ENCODE measurements at places on chromosomes 6 and 20.

DNA sequence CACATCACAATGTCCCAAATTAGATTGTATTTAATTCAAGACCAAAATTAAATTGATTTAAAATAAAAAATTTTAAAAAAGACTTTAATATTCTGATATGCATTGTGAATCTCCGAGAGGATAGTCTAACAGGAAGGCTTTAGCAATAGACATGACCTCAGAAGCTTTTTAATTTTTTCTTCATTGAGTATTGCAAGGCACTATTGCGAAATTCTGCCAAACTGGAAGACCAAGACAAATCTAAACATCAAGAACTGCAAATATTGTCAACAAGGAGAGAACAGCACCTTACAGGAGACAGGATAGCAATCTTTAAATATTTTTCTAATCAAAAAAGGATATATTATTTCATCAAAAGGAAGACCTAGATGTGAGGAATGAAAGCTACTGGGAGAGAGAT lies 56.9 kb downstream of the BMP5 start:
- DNase-seq: no peak

GRCh38 chr6:124964764-124965105 lies 2.5 kb downstream of the RNF217 start:
- no peak for DNase-seq

DNA sequence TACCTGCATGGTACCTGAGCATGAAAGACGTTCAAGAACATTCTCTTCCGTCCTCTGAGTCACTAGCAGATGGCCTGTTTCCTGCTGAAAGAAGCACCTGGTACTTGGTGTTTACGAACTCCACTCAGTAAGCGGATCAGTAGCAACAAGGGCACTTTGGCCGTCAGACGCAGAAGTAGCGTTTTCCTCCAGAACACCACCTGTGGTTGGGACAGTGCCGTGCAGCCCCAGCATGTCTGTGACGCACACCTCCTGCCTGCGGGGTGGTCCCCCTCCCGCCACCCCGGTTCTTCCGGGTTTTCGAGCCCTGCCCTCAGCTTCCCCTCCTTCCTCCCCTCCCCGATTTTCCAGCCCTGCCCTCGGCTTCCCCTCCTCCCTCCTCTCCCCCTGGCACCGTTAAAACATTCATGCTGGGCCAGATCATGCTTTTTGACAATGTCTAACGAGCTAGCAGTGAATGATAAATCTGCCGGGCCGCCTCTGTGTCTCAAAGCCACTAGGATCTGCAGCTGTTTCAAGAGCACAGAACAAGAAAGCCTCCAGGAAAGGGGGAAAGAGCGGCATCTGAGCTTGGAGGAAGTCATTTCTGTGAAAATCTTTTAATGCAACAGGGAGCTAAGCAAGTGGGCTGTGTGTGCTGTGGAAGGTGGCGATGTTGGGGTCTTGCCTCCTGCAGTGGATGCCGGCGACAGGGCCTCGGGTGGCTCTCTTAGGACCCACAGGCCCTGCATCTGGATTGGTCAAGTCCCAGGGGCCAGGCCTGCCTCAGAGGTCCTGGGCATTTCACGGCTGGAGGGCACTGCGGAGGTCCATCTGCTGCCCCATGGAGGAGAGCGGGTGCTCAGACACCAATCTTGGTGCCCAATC lies 207.9 kb downstream of the ERMARD start:
- DNase-seq: peak; percentile 28

DNA sequence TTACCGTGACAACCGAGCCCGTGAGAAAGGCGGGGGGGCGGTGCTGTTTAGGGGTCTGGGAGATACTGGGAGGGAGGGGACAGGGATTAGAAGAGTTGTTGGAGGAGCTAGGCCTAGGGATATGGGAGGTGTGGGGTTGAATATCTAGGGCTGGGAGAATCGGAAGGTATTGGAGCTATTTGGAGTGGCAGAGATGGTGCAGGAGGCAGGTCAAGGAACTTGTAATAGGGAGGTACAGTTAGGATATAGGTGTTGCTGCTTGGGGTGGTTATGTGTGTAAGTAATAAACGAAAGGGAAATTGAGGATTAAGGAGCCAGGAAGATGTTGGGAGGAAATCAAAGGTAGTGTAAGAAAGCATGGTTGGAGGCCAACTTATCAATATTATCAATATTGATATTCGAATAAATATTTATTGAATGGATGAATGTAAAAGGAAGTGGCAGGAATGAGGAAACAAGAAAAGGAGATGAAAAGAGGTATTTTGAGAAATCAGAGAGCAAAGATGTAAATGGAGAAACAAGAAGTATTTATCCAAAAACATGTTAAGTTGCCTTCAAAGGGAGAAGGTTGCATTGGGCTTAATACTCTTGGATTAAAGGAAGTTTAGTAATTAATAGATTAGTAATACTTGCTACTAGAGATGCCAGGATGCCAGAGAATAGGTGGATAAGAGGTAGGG lies 602 bp downstream of the PPP1R11 start:
- no peak for DNase-seq

- no peak for DNase-seq
These were observed 35.3 kb upstream of the PTGIS start for GRCh38 chr20:49603209-49603627.

DNA sequence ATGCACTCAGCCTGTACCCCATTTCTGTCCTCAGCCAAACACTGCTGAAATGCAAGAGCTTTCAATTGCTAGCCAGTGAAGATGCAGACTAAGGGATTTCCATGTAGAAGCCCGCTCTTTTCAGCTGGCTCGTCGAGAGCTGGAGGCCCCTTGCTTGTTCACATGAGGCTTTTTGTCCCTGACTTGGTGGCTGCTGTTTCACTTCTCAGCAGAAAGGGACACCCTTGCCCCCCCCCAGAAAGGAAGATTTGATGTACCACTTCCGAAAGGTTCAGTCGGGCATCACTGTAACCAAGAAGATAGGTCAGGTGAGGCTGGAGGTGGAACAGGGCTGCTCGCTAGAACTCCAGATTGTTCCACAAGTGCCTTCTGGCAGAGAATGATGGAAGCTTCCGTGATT lies 23.3 kb downstream of the PTPN1 start:
- DNase-seq: no peak

DNA sequence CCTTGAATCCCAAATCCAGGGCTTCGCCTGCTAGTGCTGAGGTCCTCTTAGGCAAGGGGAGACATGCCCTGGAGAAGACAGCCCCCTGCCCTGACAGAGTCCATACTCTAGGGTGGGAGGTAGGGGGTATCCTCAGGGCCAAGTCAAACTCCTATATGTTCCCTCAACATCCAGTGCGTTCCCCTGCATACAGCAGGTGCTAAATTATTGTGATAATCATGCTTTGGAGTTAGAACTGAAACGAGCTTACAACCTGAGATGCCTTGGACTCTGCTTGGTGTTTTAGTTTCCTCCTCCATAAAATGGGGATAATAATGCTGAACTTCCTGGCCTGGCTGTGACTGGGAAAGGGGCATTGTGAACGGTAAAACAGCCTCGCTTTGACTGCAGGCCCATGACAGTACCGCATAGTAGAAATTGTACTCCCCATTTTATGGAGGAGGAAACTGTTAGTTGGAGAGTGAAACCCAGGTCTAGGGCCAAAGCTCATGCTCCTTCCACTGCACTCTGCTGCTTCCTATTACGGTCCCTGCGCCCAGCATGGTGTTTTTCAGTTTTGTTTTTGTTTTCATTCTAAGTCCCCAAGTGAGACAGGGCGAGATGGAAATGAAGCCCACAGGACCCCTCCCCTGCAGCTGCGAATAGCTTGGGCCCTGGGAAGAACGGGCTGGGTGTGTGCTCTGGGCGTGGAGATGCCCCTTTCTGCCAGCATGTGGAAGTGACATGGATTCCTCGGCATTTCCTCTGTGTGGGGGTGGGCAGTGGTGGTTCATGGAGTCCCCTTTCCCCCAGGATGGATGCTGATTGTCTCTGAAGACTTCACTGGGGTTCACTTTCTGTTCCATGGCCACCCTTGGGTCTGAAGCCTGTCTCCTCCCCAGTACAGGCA lies 162.5 kb downstream of the VEGFA start:
- DNase-seq: no peak

DNA sequence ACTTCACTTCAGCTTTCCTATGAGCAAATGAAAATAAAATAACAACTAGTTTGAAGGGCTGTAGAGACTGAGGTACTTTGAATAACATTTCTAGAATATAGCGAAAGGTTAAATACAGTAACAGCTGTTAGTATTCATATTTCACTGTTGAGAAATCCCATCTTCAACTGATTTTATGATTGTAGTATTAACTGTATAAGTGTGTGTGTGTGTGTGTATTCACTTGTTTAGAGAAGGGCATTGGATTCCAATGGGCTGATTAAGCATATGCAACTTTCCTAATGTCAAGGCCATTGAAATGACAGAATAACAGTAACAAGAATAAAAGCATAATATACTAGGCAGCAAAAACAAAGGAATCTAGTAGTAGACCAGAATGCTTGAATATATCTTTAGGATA lies 957.5 kb upstream of the EPHA7 start:
- no peak for DNase-seq

DNA sequence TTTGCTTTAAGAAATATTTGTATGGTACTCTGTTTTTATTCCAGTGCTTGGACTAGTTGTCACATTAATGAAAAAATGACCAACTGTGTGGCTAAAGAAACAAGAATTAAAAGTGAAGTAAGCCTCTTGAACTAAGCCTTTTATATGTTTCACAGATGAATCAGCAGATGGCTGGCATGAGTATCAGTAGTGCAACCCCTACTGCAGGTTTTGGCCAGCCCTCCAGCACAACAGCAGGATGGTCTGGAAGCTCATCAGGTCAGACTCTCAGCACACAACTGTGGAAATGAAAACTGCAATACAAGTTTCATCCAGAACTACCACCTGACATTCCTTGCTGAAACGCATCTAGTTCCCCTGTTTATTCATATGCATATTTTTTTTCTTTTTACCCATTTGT lies 96.8 kb downstream of the B3GAT2 start:
- no peak for DNase-seq

Measured in activated CD8-positive, alpha-beta memory T cell treated with anti-CD3 and anti-CD28 coated beads for 1 hour (primary cell).